ENCODE measurements at places on chromosomes 1 and 21.

DNA sequence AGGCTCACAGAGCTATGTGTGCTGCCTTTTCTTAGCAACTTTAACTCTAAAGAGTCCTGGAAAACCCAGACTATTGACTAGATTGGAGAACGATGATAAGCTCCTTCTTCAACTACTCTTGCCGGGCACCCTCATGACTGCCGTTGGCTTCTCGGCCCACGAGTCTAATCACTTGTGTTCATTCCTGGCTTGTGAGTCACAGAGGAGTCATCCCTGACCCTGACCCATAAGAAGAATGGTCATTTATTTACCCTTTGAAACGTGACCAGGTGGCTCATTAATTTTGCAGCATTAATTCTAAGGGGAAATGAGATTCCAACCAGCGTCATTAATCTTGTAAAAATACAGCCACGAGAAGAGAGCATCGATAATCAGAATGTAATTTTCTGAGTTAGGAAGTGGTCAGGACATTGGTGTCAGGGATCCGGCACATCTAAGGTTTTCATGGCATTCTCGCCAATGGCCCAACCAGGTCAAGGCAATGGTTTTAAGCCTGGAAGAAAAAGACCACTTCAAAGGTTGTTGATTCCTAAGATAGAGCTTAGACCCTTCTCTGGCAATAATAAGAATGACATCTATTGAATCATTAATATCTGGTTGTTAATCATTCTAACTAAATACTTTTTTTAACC lies 183.6 kb upstream of the RUNX1 start:
- DNase-seq, result no peak

GRCh38 chr21:19228226-19228625 lies 824.6 kb upstream of the TMPRSS15 start:
- no peak for DNase-seq

DNA sequence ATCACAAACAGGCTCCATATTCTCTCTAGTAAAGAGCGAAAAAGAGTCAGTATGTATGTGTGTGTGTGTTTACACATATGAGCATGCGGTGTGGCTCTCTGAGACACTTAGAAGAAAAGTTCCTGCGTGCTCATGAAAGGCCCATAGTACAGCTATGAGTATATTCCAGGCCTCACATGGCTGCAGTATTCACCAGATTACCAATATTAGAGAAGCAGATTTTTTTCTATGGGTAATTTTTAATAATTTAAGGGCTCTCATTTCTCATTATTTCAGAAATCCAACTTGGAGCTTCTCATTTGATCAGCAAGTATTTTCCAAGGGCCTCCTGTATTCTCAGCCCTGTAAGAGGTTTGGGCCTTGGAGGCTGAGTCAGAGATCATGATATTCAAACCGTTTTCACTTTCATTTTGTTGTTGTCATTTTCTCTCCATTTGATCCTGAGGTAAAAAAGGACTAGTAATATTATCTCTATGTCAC lies 232.9 kb upstream of the SGIP1 start:
- DNase-seq, result peak; percentile 81

DNA sequence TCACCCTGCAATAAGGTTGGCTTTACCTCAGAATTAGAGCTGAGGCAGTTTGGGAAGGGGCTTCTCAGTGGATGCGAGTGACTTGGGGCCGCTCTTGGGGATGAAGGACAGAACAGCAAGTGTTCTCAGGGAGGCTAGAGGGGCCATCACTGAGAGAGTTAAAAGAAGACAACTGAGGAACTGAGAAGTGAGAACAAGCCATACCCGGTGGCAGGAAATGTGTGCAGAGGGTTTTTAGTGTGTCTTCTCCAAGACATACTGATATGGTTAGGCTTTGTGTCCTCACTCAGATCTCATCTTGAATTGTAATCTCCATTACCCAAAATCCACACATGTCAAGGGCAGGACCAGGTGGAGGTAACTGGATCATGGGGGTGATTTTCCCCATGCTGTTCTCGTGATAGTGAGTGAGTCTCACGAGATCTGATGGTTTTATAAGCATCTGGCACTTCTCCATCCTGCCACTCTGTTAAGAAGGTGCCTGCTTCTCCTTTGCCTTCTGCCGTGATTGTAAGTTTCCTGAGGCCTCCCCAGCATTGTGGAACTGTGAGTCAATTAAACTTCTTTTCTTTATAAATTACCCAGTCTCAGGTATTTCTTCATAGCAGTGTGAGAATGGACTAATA lies 75.8 kb downstream of the PCBP3 start:
- no peak for DNase-seq

- no peak for DNase-seq
Observed at GRCh38 chr21:35573472-35574374, 486.6 kb downstream of the SETD4 start.

DNA sequence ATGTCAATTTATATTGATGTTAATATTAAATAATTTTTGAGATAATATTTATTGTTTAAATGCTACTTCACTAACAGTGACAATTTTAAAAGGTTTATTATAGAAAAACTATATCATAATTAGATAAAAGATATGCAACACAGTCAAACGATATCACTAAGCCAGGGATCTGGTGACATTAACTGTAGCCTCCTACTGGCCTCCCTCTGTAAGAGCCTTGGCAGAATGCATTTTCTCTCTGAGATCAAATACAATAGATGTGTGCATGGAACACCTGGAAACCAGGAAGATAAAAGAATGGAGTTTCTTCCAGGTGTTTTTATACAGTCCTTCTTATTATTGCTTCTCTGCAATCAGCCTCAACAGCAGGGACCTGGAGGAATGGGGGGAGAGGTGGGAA lies 1762.1 kb downstream of the BRINP3 start:
- no peak for DNase-seq

DNA sequence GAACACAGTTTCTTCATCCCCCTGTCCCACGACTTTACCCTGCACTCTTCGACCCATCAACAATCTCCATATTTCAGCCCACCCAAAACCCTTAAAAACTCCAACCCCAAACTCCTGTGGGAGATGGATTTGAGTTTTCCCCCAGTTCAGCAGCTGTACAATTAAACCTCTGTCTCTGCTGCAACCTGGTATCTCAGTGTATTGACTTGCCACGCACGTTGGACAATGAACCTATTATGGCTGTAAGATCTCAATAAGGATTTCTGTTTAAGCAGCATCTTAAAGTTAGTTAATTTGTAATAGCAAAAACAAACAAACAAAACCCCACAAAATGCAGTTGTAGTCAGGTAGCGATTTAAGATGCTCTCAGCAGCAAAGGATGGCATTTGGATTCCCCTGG lies 119.1 kb downstream of the TGFBR3 start:
- no peak for DNase-seq

DNA sequence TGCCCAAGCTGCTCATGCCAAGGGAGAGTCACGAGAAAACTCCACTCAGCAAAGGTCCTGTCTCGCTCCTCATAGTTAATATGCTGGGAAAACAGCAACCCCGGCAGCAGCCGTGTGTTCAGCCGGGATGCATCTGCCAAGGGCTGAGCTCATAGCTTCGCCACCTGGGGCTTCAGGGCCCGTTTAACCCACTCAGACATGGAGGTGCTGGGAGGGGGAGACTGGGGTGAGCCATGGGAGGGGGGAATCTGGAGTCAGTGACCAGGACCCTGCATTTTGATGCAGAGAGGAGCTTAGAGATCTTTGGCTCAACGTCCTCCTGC lies 283.4 kb downstream of the PTPRU start:
- DNase-seq, result no peak

DNA sequence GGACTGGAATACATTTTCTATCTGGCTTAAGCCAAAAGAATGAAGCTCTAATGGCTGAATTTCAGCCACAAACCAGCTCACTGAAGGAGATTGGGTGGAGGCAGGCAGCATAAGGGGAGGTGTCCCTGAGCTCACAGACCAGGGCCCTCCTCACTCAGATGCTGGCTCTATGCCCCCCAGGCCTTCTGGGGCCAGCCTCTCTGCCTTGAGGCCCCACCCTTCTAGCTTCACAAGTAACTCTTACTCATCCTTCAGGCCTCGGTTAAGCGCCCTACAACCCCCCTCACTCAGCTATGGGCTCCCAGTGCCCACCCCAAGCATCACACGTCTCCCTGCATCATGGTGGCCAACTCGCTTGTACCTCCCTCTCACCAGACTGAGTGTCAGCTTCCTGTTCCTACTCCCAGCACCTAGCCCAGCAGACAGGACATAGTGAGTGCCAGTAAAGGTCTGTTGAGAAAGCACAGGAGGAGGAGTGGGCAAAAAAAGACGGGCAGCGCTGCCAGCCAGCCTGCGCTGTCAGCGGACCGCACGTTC lies 40.8 kb upstream of the GPR157 start:
- no peak for DNase-seq

GRCh38 chr1:56505792-56506743 lies 73.3 kb downstream of the PLPP3 start:
- no peak for DNase-seq

GRCh38 chr1:42730988-42731387 lies 9.0 kb downstream of the CLDN19 start:
- DNase-seq, result no peak

- DNase-seq, result no peak
Observed at GRCh38 chr1:9203511-9203982, 31.0 kb upstream of the H6PD start.

- no peak for DNase-seq
Observed at GRCh38 chr1:214111796-214112195, 124.0 kb downstream of the PROX1 start.

GRCh38 chr1:85146972-85147359 lies 53.9 kb downstream of the SYDE2 start:
- DNase-seq, result no peak

- no peak for DNase-seq
Observed at GRCh38 chr1:68228851-68229250, 3.5 kb downstream of the WLS start.

DNA sequence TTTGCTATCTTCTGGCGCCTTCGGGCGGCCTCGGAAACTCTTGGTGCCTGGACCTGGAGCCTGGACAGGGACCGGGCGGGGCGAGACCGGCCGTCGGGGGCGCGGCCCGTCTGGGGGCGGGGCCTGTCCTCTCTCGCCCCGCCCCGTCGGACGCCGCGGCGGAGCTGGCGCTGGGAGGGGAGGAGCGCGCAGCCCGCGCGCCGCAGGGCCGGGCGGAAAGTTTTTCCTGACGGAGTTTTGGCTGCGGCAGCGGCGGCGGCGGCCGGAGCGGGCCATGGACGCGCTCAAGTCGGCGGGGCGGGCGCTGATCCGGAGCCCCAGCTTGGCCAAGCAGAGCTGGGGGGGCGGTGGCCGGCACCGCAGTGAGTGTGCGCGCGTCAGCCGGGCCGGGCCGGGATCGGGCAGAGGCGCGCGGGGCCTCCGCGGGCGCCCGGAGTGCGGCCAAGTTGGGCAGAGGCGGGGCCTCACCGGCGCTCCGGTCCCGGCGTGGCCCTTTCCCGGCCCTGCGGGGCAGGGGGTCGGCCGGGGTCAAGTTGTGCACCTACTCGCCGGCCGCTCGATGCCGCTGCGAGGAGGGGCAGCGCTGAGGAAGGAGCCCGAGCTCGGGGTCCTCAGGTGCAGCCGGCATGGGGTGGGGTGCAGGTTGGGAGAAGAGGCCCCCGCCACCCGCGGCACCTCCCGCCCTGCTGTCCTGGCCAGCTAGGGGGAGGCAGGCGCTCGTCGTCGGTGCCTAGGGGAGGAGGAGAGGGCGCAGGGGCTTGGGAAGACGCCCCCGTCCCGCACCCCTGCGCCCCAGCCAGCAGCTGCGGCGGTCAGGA lies at the start of gene LDLRAP1:
LDLRAP1 (plus strand) TSS at position 182 of the 818 bp plus-strand sequence; CDS start at position 275, 93 bp downstream.
- peak; percentile 32 for DNase-seq

GRCh38 chr1:156999596-157000320 lies 45.8 kb downstream of the ARHGEF11 start:
- DNase-seq, result no peak

DNA sequence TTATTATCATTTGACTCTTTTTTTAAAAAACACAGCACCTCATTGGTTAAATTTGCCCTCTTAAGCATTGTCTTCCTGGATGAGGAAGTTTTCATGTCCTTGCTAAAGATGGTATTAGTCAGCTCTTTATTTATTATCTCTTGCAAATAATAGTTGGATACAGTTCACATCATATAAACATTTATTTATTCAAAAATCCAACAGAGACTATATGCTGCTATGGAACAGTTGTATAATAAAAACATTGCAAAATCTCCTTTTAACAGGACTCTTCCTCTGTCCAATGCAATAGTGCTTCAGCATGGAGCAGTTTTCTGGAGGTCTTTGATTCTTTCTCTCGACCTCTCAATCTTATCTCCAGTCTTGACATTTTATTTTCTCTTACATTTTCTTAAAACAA lies 49.5 kb upstream of the VCAM1 start:
- DNase-seq, result no peak
